ENCODE measurements at places on chromosomes 5 and 9.

GRCh38 chr9:121972501-121972981 lies 120.6 kb downstream of the TTLL11 start:
- no peak for DNase-seq

DNA sequence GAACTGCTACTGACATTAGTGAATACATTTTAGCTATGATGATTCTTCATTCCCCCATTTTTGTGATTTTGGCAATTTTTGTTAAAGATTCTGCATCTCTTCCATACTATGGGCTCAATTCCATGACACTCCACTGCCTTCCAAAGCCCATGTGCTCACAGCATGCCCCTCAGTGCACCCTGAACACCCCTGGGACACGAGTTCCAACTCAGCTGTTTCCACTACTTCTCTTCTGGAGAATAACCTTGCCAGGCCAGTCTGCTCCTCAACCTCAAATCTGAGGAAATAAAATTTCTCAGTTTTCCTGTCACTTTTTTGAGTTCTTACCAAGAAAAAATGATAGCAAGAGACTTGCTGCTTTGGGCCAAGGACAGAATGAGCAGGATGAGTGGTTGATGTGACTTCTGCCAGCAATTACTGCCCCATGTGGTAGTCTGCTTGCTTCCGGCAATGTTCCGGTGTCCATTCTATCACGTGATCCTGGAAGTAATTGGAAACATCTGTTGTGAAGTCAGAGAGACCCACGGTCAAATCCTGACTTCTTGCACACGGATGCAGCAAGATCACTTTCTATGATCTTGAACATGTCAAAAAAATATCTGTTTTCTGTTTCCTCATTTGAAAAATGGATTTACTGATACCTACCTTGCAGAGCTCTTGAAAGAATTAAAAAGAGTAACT lies 58.3 kb downstream of the EGFLAM start:
- no peak for DNase-seq

GRCh38 chr9:104094534-104095015 lies 466 bp downstream of the SMC2 start:
- no peak for DNase-seq

- DNase-seq: no peak
These were observed 29.0 kb upstream of the PAPPA start for GRCh38 chr9:116124472-116125040.

DNA sequence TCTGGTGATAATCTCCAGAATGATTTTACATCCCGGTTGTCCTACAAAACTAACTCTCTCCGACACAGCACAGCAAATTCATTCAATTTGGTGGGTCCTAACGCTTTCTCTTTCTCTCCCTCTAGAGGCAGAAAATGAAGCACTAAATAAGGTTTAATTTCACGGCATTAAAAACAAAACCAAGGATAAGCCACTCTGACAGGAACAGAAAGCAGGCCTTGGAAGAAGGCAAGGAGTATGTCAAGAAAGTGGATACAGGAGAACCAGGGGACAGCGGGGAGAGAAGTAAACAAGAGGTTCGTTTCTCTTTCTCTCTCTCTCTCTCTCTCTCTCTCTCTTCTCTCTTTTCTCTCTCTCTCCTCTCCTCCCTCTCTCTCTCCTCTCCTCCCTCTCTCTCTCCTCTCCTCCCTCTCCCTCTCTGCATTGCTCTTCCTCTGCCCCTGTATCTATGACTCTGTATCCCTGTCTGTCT lies 49.8 kb downstream of the EBF1 start:
- no peak for DNase-seq

- no peak for DNase-seq
These were observed 1.2 kb downstream of the RNF14 start for GRCh38 chr5:141969783-141970771.

- DNase-seq: no peak
These were observed 264.8 kb downstream of the CETN3 start for GRCh38 chr5:90144625-90145327.

DNA sequence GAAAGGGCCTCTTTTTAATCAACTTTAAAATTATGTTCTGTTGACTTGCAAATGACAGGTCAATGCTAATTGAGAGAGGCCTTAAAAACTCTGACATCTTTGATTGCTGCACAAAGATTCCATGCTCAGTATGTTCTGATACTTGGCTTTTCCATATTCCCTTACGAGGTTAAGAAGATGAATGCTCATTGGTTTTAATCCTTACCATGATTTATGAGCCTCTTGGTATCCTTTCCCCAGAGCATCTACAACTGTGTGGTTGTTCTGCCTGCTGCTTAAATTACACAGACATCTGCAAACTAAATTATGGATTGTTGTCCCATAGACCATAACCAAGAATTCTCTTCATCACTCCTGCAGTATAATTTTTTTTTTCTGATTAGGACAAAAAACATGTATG lies 352.6 kb downstream of the CDH12 start:
- DNase-seq: no peak

GRCh38 chr5:136031711-136032110 lies 2.9 kb downstream of the TGFBI start:
- DNase-seq: no peak

GRCh38 chr9:22469928-22470544 lies 23.4 kb downstream of the DMRTA1 start:
- no peak for DNase-seq

GRCh38 chr9:136980669-136981478 lies 1.9 kb upstream of the LCNL1 start:
- no peak for DNase-seq

DNA sequence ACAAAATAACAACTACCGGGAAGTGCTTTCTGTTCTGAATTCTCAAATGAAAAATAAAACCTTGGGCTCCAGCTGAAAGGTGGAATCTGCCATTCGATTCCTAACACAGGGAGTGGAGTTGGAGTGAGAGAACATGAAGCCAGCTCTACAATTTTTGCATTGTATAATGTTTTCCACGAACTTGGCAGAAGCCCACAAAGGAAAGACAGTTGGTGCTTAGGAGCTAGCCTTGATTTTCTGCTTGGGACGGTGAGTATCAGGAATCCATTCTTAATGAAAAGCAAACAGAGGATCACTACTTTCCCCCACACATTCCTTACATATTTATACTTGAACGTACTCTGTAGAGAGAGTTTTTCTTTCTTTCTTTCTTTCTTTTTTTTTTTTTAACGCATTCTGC lies 74.2 kb upstream of the FBXL7 start:
- DNase-seq: no peak

- DNase-seq: no peak
These were observed 1.5 kb downstream of the FAM78A start for GRCh38 chr9:131274674-131275331.

DNA sequence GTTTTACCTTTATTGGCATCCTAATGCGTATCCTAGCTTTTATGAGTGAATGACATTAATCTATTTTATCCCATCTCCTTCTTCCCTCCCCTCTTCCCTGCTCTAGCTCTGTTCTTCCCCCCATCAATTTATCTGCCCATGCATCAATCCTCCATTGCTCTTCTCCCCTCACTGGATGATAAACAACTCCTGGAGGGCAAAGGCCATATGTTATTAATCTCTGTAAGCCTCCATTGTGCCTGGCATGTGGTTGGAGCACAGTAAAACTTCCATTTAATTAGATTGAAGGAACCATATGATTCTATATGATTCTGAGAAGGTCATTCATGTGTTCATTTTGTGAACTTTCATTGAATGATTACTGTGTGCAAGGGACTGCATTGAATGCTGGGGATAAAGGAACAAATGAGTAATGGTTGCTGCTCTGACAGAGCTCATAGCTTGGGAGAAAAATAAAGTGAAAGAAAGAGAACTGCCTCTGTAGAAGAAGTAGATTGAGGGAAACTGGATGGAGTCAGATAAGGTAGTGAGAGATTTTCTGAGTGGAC lies 85.0 kb downstream of the MEGF10 start:
- no peak for DNase-seq

- no peak for DNase-seq
These were observed 51.9 kb upstream of the ZSWIM6 start for GRCh38 chr5:61280205-61280604.

GRCh38 chr9:127253446-127253845 lies 11.1 kb upstream of the GARNL3 start:
- no peak for DNase-seq

GRCh38 chr9:70941191-70941590 lies 180.2 kb downstream of the TRPM3 start:
- DNase-seq: no peak

- no peak for DNase-seq
These were observed 3.6 kb downstream of the SYNPO start for GRCh38 chr5:150644058-150644457.

- no peak for DNase-seq
These were observed at the start of gene CMBL for GRCh38 chr5:10307206-10308148. TSS of gene CMBL (minus strand) at chr5:10307902. CDS start at chr5:10290762, 17,140 bp downstream.

DNA sequence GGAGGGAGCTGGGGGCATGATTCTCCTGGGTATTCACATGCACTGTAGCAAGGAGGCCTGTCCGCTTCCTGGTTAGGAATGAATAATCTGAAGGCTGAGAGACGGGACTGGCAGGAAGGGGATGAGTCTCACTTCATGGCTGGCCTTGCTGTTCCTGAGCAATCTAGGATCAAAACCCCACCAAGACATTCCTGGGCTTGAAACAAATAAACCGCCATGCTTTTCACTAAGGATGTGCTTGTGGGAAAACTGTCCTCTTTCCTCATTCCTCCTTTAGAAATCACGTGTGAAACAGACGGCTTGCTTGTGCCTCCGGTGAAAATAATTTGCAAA lies 132.8 kb downstream of the MACROH2A1 start:
- no peak for DNase-seq

DNA sequence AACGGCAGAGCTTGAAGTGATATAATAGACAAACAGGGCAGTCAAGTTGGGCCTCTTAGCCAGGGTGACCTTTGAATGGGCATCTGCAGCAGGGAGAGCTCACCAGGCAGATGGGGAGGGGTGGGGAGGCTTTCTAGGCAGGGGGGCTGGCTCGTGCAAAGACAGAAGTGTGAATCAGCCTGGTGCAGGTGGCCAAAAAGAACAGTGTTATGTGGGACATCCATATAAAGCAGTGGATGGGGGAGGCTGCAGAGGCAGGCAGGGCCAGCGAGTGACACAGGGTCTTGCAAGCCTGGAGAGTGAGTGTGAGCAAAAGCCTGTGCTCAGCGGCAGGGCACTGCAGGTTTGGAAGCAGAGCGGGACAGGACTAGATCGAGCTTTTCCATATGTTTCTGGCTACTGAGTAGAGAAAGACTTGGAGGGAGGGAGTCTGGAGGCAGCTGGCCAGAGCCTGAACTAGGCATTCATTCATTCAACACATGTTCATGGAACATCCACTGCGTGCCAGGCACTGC lies 14.2 kb upstream of the TTLL11 start:
- no peak for DNase-seq

- no peak for DNase-seq
These were observed 11.2 kb upstream of the CCDC152 start for GRCh38 chr5:42745426-42745825.

DNA sequence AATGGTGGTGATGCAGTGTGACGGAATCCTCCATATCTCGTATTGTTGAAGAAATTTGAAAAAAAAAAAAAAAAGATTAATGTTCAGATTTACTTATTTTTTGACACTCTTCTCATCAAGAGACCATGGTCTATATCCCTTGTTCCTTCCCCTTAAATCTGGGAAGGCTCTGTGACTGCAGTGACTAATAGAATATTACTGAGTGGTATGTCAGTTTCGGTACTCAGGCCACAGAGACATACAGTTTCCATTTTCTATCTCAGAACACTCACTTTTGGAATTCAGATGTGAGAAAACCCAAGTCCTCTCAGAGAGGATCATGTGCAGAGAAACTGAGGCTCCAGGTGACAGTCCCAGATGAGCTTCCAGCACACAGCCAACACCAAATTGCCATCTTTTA lies 1193.5 kb downstream of the DTWD2 start:
- no peak for DNase-seq

GRCh38 chr5:124952079-124952478 lies 205.6 kb upstream of the ZNF608 start:
- DNase-seq: no peak

DNA sequence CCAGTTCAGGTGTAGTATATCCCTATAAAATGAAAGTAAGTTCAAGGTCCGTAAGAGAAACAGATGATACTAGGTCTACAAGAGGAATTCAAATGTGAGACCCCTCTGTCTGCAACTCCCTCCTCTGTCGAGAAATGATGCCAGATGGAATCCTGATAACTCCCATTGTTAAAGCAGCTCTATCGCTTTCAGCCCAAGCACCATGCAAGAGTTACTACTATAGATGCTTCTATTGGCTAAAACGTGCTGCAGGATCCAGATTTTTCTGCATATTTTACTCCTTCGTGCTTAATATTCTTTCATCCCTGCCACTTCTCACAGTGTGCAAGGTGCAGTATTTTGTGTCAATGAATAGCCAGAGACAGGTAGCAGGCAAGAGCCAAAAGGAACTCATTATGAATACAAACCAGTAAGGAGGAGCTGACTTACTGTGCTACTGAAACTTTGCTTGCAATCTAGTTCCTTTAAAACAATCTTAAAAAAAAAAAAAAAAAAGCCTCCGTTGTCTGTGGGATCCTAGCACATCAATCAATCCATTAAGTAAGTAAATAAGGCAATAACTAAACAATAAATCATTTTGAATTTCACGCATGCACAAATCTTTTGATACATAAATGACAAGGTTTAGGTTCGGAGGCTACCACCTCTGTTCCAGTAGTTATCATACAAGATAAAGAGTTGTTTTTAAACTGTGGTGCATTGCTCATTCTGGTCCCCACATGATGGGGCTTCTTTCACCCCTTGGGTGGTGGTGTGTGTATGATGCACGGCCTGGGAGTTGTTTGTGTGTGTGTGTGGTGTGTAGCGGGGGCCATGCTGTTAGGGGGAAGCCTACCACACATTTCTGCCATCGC lies 151.1 kb upstream of the MPDZ start:
- DNase-seq: no peak

DNA sequence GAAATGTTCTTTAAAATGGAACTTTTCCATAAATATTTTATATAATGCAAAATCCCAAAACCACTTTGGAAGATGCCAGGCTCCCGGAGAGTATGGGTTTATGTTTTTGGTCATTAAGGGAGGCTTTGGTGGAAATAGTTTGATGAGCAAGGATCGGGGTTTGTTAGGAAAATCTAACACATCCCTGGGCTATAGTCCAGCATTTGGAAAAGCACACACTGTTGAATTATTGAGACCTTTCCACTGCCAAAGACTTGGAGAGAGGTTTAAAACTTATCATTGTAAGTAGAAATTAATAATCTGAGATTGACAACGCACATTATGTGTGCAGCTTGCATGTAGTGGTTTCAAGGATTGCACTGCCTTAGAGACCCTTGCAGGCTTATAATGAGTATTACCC lies 156.3 kb downstream of the PARP8 start:
- no peak for DNase-seq

GRCh38 chr5:149015561-149015960 lies 47.3 kb downstream of the SH3TC2 start:
- no peak for DNase-seq

- DNase-seq: no peak
These were observed 88.3 kb downstream of the NNT start for GRCh38 chr5:43691275-43691674.

DNA sequence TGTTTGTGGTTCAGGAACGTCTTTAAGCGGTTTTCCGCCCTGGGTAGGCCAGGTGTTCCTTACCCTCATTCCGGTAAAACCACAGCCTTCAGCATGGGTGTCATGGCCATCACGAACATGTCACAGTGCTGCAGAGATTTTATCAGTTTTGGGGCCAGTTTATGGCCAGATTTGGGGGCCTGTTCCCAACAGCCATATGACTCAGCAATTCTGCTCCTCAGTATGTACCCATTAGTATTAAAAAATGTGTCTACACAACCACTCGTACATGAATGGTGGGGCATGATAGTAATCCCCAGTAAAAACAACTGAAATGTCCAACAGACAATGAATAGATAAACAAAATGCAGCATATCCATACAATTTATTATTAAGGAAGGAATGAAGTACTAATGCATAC lies 51.9 kb upstream of the TTC23L start:
- DNase-seq: no peak
